ENCODE measurements at places on chromosomes 2 and 18. TPM values are rescaled to one million over a fixed set of nuclear protein-coding genes. Genes with fewer than 3 reads are reported as not detected.
A peak's percentile ranks its signal among the peaks of the same experiment; 100 is the strongest.

The CTAGE1 gene
- not detected for polyA plus RNA-seq

The MBOAT2 gene
- 31.1 TPM for polyA plus RNA-seq

The TYMS gene
- polyA plus RNA-seq, result 169 TPM

The RTP5 gene
- not detected for polyA plus RNA-seq

The LHCGR gene
- polyA plus RNA-seq, result not detected

DNA sequence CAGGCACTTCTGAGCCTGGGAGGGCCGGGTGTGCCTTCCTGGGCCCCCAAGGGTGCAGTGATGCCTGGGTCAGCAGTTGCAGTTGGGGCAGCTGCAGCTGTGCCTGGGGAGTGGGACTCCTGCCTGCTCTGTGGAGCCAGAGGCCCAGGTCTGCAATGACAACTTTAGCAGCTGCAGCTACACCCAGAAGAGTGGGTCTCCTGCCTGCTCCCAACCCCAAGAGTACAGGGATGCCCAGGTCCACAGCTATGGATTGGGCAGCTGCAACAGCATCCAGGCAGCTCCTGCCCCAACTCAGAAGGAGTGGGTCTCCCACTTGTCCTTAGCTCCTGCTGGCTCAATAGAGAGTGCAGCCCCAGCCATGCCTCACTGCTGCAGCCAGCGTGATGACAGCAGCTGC lies 73.0 kb upstream of the ST3GAL5 start:
- DNase-seq, result no peak

GRCh38 chr2:129805899-129806298 lies 173.6 kb upstream of the RAB6C start:
- DNase-seq, result no peak

DNA sequence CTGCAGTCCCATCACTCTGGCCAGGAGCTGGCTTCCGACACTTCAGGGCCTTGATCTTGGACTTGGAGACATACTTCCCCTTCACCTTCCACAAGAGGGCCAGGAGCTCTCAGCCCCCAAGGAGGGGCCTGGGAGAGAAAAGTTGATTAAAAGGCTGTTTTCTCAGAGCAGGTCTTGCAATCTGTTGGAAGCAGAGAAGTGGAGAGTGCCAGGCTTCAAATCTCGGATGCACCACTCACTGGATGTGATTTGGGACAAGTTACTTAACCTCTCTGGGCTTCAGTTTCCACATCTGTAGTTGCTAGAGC lies 255.3 kb downstream of the CYP26B1 start:
- no peak for DNase-seq

GRCh38 chr2:235810846-235811245 lies 317.0 kb downstream of the AGAP1 start:
- no peak for DNase-seq

GRCh38 chr2:101823347-101823791 lies 125.9 kb downstream of the MAP4K4 start:
- peak; percentile 67 for DNase-seq

DNA sequence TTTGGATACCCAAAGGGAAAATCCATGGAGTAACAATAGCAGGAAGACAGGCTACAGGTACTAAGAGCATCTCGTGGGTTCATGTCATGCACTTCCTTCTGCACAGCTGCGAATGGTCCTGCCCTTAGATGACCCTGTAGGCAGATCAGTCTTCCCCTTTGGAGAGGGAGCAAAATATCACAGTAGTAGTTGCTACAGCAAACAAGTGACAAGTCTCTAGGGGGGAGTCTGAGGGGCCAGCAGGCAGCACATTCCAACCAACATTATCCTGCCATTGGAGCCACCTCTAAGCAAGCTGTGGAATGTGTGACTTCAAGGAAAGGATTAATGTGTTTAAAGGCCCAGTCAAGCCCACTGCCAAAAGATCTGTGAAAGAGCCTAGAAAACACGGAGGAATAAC lies 273.2 kb upstream of the PARD3B start:
- DNase-seq, result no peak

DNA sequence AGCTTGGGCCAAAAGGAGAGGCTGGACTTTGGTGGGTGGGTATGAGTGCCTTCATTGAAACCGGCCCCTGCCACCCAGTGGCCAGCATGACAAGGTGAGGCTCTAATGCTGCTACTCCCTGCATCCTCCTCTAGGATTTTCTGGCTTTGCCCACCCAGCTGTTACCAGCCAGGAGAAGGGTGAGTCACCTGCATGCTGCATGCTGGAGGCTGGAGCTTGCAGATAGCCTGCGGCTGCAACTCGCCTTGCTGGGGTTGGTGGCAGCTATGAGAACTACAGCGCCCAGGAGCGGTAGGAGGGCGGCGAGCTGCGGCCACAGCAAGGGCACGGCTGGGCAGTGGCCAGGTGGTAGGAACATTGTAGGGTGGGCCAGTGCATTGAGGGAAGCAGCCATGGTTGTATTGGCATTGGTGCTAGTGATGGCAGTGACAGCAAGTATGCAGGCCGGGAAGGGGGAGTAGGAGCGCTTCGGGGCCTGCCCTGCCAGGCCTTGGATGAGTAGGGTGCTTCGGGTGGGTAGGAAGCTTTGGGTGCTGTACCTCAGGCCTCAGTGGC lies 75.4 kb upstream of the SLC35G4 start:
- DNase-seq, result no peak

- DNase-seq, result no peak
These were observed 19.5 kb downstream of the EMX1 start for GRCh38 chr2:72936660-72937355.

GRCh38 chr2:144515696-144516410 lies 4.1 kb downstream of the ZEB2 start:
- no peak for DNase-seq

DNA sequence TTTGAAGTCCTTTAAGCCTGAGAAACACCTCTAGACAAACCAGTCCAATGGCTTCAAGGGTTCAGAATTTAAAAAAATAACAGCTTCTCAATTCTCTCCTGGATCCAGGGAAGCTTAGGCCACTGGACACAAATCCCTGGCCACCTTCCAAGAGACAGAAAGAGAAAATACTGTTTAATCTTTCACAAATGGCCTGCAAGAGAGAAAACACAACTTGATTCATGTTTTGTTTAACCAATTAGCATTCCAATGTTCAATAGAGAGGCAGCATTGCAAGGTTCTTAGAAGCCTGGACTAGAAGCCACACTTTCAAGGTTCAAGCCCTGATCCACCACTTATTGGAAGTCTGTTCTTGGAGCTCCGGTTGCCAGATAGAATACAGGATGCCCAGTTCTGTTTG lies 109.0 kb upstream of the PARD3B start:
- DNase-seq, result no peak

DNA sequence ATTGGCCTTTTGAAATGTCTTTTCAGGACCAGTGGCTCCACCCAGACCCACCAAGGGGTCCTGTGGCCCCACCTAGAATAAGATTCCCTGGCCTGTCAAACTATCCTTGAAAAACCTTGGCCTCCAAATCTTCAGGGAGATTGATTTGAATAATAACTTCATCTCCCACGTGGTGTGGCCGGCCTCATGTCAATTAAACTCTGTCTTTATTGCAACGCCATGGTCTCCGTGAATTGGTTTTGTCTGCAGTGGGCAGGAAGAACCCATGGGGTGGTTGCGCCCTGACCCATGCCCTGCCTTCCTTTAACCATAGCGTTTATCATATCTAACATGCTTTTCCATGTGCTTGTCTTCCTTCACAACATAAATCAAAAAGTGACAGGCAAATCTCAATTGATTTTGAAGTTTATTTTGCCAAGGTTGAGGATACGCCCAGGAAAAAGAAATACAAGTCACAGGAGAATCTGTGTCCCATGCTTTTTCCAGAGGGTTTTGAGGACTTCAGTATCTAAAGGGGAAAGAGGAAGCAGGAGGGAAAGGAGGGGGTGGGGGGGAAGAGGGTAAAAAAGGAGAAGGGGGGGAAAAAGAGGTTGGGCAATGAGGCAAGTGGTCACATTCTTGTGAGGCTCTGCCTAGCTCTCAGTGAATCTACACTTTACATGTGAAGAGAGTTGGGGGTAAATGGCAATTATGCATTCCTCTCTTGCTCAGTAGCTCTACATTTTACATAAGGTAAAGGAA lies 66.5 kb upstream of the CABLES1 start:
- DNase-seq, result no peak

DNA sequence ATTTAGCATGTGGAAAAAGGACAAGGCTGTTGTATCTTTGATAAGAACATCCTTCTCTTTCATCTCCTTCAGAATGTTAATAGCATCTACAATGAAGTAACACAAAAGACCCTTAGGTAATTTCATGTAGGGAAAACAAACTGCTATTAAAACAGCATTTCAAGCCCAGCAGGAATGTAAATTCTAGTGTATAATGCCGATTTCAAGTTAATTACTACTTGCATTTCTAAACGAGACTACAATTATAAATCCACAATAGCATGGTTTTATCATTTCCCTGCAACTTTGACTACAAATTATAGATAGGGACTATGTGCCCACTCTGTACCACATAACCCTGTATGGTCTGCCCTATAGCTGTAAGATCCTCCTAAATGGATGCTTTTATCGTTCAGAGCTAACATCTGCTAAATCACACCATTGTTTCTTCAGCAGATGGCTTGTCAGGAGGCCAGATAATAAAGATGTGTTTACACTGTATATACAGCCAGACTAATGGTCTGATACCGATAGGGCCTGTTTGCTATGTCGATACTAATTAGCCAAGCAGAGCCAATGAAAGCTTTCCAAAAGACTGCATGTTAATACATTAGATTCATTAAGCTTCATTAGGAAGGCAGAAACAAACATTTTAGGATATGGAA lies 51.9 kb downstream of the LRPPRC start:
- no peak for DNase-seq

DNA sequence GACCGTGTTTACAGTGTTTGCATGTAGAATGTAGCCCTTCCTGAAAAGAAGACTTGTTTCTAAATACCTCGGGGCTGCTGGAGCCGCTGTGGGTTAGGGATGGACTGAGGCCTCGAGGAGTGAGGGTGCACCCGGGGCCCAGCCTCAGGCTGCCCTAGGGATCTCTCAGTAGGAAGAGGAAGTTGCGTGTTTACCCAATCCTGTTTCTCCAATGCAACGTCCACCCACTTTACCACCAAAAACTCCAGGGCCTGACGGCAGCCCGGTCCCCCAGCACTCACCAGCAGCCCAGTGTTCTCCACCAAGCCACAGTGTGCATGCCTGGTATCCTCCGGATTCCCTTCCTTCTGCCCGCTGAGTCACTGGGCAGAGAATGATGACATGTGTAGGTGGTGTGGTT lies 255.8 kb downstream of the GLI2 start:
- DNase-seq, result no peak

GRCh38 chr2:197515315-197515738 lies 539 bp upstream of the MOB4 start:
- DNase-seq, result no peak

All from A549 (cell line).